Activated CD8-positive, alpha-beta T cell treated with anti-CD3 and anti-CD28 coated beads for 36 hours (primary cell): ENCODE measurements at places on chromosomes 11 and 22.

- DNase-seq = peak; percentile 85
Measured at GRCh38 chr11:66326261-66327111, 9.6 kb upstream of the CD248 start.

- no peak for DNase-seq
Measured at GRCh38 chr22:47409539-47410275, 647.3 kb downstream of the TBC1D22A start.

- DNase-seq = no peak
Measured at GRCh38 chr11:108926171-108926840, 261.4 kb downstream of the DDX10 start.

DNA sequence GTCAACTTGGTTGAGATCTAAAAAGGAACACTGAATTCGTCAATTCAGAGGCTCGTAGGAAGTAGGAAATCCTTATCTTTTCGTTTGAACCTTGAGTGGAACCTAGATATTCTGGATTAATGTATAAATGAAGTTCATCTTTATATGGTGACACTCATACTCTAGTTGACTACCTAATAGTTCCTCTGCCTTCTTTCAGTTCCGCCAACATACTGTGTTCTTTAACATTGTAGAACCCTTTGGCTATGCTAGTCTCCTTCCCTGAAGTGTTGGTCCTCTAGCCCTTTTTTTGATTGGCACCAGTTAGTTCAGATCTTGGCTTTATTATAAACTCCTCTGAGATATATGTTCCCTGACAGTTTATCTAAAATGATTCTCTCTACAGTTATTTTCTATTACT, 1.5 kb downstream of the ATM start:
- DNase-seq = no peak

- no peak for DNase-seq
Measured at GRCh38 chr11:46012185-46012584, 89.7 kb downstream of the LARGE2 start.

- DNase-seq = no peak
Measured at GRCh38 chr22:49400136-49400940, 427.3 kb downstream of the BRD1 start.

GRCh38 chr22:42368379-42369249, 63.6 kb downstream of the NFAM1 start:
- DNase-seq = peak; percentile 30

DNA sequence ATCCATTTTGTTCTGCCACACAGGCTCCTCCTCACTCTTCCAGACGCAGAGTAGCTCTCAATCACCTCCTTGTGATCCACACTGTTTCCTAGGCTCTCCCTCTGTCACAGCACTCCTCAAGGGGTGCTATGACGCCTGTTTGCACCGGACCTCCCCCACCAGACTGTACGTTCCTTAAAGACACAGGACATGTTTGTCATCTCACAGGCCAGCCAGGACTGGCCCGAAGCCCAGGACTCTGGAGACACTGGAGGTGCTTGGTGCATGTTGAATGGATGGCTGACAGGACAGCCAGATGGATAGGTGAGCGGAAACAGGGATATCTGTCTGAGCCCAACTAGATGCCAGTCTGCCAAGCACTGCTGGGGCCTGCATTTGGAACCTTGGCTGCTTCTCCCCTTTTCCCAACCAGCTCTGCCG, 13.6 kb downstream of the PLA2G6 start:
- DNase-seq = no peak

- no peak for DNase-seq
Measured at GRCh38 chr11:79949574-79949973, 508.7 kb upstream of the TENM4 start.

DNA sequence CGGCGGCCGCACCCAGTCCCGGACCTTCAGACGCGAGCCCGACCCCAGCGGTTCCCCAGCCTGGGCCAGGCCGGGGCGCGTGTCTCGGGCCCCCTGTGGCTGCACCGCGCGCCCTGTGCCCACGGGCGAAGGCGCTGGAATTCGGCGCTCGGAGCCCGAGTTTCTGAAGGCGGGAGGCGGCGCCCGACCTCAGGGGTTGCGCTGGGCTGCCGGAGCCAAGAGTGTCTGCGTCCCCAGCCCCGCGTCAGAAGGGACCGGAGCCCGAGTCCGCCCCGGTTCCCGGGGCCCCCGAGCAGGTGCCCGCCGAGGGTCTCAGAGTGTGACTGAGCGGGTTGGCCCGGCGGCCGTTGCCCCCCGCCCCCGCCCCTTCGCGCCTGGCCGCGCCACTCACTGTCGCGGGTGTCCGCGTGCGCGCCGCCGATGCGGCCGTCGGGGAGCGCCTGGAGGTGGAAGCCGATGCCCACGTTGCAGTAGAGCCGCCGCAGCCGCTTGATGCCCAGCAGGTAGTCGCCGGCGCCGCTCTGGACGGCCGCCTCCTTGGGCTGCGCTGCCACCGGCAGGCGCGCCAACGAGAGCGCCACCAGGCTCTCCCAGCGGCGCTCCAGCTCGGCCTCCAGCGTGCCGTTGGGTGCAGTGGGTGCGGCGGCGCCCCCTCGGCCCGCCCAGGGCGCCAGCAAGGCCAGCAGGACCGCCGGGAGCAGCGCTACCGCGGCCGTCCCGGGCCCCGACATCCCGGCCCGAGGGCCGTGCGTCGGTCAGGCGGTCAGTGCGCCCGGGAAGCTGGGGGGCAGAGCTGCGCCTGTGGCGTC, 583 bp downstream of the FGF4 start:
- DNase-seq = no peak

- DNase-seq = no peak
Measured at GRCh38 chr11:114844896-114845295, 166.6 kb downstream of the NXPE2 start.

DNA sequence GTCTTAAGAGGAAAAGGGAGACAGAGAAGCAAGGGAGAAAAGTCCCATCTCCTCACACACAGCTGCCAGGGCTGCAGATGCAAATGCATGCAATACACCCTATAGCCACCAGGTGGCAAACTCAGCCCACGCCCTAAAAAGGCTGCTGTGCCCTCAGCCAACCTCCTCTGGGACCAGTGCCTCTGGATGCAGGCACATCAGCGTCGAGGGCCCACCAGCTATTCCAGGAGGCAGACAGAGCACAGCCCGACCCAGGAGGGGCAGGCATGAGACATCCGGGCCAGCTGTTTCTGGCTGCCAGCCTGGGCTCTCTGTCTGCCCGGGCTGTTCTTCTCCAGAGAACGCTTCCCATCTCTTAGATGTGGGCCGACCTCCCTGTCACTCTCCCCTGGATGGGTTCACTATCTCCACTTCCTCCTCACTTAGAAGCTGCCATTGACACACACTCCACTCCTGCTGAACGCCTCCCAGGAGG, 39.7 kb downstream of the TPBGL start:
- DNase-seq = peak; percentile 82

- DNase-seq = no peak
Measured at GRCh38 chr11:2797121-2797711, 88.4 kb downstream of the CDKN1C start.

GRCh38 chr11:66870616-66871520, 14.0 kb downstream of the LRFN4 start:
- DNase-seq = no peak

GRCh38 chr11:73281201-73281741, 9.1 kb downstream of the P2RY6 start:
- DNase-seq = no peak

- DNase-seq = no peak
Measured at GRCh38 chr11:45896422-45896984, 10.6 kb downstream of the FREY1 start.

- DNase-seq = peak; percentile 17
Measured at GRCh38 chr11:90204832-90205646, 17.8 kb downstream of the CHORDC1 start.

DNA sequence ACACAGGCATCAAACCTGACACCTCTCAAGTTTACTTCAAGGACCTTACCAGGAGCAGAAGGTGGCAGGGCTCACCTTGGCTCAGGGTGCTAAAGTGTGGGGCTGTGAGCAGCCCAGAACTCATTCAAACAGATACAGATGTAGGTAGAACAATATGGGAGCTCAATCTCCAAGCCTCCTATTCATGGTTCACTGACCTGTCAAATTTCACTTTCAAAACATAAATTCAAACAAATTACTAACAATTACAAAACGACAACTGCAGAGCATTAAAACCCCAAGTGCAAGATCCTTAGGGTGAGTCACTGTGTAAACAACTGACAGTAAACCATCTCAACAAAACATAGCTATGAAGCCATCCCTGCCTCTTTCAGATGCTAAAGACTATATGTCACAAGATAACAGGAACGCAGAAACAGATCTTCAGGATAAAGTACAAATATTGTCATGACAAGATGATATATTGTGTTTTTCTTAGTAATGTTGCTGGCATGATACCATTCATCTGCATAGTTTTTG, 303.5 kb upstream of the ANO3 start:
- DNase-seq = no peak

DNA sequence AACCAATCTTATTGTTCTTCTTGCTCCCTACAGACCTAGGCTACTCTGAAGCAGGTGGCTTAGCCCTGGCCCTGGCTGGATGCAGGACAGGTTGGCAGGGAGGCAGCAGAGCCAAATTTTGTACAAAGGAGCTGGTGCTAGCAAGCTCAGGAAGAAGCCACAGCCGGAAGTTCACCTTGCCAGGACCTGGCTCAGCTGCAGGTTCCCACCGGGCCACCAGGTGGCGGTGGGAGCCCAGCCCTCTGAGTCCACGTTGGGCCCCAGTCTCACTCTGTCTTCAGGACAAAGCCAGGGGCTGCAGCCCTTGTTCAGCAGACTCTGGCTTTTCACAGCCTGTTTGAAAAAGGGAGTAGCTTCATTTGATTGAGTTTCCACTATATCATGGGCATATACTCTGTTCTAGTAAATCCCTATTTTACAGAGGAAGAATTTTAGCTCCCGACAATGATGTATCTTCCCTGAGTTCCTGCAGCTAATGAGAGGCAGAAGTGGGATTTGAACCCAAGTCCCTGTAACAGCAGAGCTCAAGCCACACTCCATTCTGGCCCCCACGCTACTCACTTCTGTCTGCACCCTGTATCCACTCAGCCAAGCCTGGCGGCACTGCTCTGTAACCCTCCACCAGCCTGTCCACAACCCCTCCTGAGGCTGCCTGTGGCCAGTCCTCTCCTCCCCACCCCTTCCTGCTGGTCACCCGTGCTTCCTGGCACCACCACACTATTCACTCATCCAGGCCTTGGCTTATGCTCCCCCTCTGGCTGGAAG, 3.3 kb downstream of the TKFC start:
- peak; percentile 87 for DNase-seq

DNA sequence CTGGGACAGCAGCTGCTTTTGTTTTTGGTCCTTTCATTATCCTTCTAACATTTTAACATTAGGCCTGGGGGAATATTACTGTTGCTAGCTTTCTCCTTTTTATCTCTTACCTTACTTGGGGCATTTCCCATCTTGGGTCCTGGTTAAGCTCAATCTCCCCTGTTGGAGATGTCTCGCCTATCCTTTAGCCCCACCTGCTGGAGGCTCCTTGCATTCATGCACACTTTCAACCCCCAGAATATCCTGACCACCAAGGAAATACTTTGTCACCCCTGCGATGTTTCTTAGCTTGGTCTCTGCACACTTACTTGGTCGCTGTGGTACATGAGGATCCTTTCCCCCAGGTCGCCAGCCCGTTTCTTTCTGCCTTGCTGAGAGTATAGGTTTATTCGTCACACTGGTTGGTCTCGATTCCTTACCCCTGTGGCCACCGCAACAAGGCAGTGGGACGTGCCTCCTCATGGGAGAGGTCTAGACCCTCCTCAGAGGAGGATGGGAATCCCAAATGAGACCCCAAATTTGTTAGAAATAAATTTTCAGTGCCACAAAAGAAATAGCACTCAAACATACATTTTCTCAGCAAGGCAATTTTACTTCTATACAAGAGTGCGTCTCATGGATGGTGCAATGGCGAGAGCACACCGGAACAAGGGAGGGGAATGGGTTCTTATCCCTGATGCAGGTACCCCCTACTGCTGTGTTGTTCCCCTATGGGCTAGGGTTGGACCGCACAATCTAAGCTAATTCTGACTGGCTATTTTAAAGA, 5.4 kb upstream of the TXN2 start:
- DNase-seq = peak; percentile 80

- DNase-seq = no peak
Measured at GRCh38 chr11:19382131-19382611, 141.4 kb upstream of the E2F8 start.

DNA sequence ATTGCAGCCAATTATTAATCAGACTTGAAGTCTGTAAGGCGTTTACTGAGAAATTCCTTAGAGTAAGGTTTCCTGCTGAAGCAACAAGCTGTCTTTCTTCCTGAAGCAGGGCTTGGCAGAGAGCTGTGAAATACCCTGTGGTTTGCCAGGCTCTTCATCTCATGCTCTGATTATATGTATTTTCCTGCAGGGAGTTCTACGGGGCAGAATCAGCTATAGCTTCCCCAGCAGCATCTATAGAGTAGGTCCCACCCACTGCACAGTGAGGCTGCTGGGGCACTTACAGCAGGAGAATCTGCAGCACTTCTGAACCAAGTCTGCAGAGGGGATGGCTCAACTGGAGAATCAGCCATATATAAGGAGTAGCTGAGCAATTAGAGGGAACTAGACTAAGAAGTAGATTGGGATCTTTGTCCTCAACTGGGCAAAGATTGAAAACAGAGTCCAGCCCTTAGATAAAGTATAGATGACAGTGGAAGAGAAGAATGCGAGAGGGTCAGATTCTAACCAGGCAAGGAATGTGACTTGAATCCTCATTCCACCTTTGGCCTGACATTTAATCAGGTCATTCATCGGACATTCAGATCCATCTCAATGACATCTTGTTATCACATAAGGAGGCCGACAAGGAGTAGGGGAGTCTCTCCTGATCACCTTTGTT, 37.6 kb downstream of the CNTF start:
- DNase-seq = no peak

DNA sequence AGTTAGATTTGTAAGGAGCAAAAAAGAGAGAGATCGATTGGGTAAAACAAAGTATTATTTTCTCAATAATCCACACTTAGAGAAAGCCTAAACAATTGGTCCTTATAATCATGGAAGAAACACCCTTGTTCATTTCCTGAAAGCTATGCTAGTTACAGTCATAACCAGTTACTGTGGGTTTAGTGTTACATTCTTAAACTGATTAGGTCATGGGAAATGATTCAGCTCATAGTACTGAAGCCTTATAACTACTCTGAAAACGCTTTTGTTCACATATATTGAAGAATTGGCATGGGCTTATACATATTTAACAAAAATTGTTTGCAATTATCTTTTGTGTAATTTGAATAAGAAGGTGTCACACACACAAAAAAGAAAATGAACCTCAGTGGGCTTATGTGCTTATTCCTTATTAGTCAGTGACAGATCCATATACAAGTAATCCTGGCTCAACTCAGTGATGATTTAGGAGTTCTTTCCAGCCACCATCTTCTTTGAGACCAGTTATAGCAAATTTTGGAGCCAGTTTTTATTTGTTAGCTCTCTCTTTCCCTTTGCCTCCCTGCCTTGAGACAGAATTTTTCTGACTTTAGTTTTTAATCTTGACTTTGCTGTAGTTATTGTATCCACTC, 198.5 kb upstream of the CTSC start:
- DNase-seq = no peak

GRCh38 chr22:43946384-43946667, 8.9 kb upstream of the SAMM50 start:
- no peak for DNase-seq

DNA sequence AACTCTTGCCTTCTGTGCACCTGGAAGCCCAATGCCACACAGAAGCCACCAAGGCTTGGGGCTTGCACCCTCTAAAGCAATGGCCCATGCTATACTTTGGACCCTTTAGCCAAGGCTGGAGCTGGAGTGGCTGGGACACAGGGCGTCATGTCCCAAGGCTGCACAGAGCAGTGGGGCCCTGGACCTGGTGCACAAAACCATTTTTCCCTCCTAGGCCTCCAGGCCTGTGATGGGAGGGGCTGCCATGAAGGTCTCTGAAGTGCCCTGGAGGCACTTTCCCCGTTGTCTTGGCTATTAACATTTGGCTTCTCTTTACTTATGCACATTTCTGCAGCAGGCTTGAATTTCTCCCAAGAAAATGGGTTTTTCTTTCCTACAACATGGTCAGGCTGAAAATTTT, 20.6 kb upstream of the TMEM45B start:
- DNase-seq = no peak
